ENCODE measurements at places on chromosomes 7 and 10. TPM values are rescaled to one million over a fixed set of nuclear protein-coding genes. Genes with fewer than 3 reads are reported as not detected.

DNA sequence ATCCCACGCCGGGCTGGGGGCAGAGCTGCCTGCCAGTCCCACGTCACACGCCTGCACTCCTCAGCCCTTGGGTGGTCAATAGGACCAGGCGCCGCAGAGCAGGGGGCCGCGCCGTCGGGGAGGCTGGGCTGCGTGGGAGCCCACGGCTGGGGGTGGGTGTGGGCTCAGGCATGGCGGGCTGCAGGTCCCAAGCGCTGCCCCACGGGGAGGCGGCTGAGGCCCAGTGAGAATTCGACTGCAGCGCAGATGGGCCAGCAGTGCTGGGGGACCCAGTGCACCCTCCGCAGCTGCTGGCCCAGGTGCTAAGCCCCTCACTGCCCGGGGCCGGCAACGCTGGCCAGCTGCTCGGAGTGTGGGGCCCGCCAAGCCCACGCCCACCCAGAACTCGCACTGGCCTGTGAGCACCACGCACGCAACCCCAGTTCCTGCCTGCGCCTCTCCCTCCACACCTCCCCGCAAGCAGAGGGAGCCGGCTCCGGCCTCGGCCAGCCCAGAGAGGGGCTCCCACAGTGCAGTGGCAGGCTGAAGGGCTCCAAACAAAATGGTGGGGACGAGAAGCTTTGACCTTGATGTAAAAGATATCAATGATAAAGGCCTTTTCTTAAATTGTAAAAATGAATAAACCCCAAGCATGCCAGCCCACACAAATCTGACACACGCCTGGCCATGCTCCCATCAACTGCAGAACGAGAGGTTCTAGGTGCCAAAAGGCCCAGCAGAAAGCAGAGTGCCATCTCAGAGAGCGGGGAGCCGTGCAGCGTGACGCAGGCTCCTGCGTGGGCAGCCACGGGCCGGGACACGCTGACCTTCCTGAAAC is 255.5 kb downstream of the MAD1L1 start:
- H3K27ac ChIP-seq: no peak overlapping the region
- no peak overlapping the region for H3K4me3 ChIP-seq
- DNase-seq: no peak
- H3K27me3 ChIP-seq: no peaks in the 10 kb centered on the region
- no peaks in the 10 kb centered on the region for H3K4me1 ChIP-seq

GRCh38 chr10:52440612-52441285 is 126.7 kb downstream of the DKK1 start:
- H3K36me3 ChIP-seq: no peaks in the 10 kb centered on the region
- H3K27me3 ChIP-seq: no peaks in the 10 kb centered on the region
- peak; percentile 33 for DNase-seq
- H3K27ac ChIP-seq: no peak overlapping the region
- H3K4me1 ChIP-seq: no peaks in the 10 kb centered on the region

GRCh38 chr7:151736403-151736909 is 140.5 kb downstream of the PRKAG2 start:
- no peak overlapping the region for H3K27ac ChIP-seq
- no peak for DNase-seq
- H3K4me3 ChIP-seq: peak overlapping the region; percentile 36

The DDC gene
- total RNA-seq: not detected

GRCh38 chr7:47513741-47514241 is 68.1 kb downstream of the TNS3 start:
- H3K27me3 ChIP-seq: no peaks in the 10 kb centered on the region
- no peak for DNase-seq
- H3K36me3 ChIP-seq: peaks cover 9% of the 10 kb centered on the region
- H3K4me3 ChIP-seq: no peak overlapping the region

DNA sequence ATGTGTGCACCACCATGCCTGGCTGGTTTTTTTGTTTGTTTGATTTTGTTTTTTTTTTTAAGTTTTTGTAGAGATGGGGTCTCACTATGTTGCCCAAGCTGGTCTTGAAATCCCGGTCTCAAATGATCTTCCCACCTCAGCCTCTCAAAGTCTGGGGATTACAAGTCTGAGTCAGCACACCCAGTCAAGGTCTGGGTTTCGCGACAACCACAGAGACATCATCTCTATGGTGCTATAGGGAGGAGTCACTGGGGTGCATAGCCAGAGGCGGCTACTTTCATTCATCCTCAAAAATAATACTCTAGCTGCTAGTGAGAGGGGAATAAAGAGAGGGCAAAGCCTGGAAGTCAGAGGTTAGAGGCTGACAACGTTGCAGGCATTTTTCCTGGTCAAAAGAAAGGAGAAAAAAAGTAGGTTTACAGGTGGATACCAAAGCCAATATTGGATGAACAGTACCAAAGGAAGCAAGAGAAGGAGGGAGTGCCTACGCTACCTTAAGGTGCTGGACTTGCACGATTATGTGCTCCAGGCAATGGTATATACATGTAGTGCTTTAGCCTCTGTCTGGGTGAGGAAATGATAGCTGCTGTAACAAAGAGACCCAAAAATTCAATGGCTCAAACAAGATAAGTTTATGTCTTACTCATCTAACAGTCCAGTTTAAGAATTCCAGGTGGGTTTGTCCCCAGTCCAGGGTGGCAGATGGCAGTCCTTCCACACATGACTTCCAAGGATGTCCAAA is 178.3 kb downstream of the SKIDA1 start:
- H3K27ac ChIP-seq: no peak overlapping the region
- no peaks in the 10 kb centered on the region for H3K4me1 ChIP-seq
- no peak for DNase-seq
- no peak overlapping the region for H3K4me3 ChIP-seq
- H3K36me3 ChIP-seq: no peaks in the 10 kb centered on the region
- no peaks in the 10 kb centered on the region for H3K27me3 ChIP-seq

DNA sequence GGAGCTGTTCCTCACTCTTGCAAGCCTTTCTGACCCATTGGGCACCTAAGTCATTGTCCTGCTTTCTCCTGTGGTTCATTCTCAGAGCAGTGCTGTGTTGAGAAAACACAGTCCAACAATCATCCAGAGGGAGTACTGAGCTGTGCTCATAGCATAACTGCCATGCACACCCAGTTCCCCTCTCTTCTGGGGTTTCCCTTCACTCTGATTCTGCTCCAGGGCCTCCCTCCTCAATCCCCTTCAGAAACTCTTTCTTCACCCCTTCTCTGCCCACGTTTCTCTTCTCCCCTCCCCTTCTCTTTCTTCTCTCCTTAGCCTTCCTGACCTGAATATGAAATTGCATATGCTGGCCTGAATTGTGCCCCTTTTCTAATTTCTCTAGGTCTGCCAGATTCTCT is 155.8 kb downstream of the AOAH start:
- peak overlapping the region; percentile 54 for H3K27ac ChIP-seq
- H3K4me1 ChIP-seq: peaks cover 12% of the 10 kb centered on the region

The MMP21 gene
- not detected for total RNA-seq

DNA sequence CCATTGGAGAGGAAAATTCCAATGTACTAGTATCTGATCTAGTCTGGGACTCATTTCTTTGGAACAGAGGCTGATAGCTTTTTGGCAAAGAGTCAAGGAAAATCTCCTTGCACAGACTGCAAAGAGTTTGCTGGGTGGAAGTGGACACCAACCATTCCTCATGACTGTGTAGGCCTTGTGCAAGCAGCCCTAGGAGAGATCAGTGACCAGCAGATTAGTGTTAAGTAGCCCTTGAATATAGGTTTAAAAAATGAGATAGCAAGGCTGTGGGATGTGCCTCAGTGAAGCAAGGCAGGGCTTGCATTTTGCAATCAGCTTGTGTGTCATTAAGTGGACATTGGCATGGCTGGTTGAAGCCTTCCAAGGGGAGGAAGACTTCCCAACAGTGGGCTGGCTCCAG is 341.6 kb downstream of the PLXNA4 start:
- peaks cover 6% of the 10 kb centered on the region for H3K4me1 ChIP-seq
- no peak overlapping the region for H3K4me3 ChIP-seq
- no peaks in the 10 kb centered on the region for H3K27me3 ChIP-seq
- no peak for DNase-seq

The TMEM273 gene
- total RNA-seq: not detected

The EN2 gene
- total RNA-seq: 0.15 TPM

GRCh38 chr7:90669492-90669891 is 73.4 kb downstream of the CDK14 start:
- no peak overlapping the region for H3K4me3 ChIP-seq
- H3K27me3 ChIP-seq: no peaks in the 10 kb centered on the region
- no peak overlapping the region for H3K27ac ChIP-seq
- no peaks in the 10 kb centered on the region for H3K4me1 ChIP-seq

GRCh38 chr10:112913661-112914287 is 36.3 kb upstream of the TCF7L2 start:
- peaks cover 24% of the 10 kb centered on the region for H3K27me3 ChIP-seq
- H3K27ac ChIP-seq: no peak overlapping the region
- H3K36me3 ChIP-seq: no peaks in the 10 kb centered on the region
- no peak overlapping the region for H3K4me3 ChIP-seq

The OR9A2 gene
- not detected for total RNA-seq

- no peak overlapping the region for H3K27ac ChIP-seq
- no peaks in the 10 kb centered on the region for H3K36me3 ChIP-seq
- H3K4me3 ChIP-seq: no peak overlapping the region
- no peaks in the 10 kb centered on the region for H3K27me3 ChIP-seq
Measured at GRCh38 chr10:92208736-92209135, 82.1 kb downstream of the CPEB3 start.

The ANKRD61 gene
- not detected for total RNA-seq

The MYL10 gene
- total RNA-seq: 0.50 TPM

DNA sequence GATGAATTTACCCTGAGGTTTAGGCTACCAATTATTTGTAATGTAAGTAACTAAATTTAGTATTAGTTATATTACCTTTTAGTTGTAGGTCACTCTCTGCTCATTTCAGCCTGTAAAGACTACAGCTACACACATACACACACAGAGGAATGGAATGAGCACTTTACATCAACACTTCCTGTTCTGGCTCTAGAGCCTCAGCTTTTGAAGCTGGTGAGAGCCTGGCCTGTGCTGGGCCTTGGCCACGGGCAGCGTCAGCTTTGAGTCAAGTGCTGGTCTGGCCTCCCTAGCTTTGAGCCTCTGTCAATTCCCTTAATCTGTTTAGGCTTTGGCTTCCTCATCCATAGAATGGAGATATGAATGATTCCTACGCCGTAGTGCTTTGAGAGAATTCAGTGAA is 141.7 kb downstream of the EGFR start:
- no peaks in the 10 kb centered on the region for H3K4me1 ChIP-seq
- no peaks in the 10 kb centered on the region for H3K36me3 ChIP-seq
- H3K27me3 ChIP-seq: no peaks in the 10 kb centered on the region

The OGDHL gene
- 21.9 TPM for total RNA-seq

The TUBAL3 gene
- total RNA-seq: not detected

GRCh38 chr10:6231730-6232129 is 29.0 kb downstream of the PFKFB3 start:
- no peaks in the 10 kb centered on the region for H3K27me3 ChIP-seq
- H3K4me1 ChIP-seq: no peaks in the 10 kb centered on the region
- DNase-seq: no peak
- no peak overlapping the region for H3K4me3 ChIP-seq
- peaks cover 35% of the 10 kb centered on the region for H3K36me3 ChIP-seq

- peaks cover 35% of the 10 kb centered on the region for H3K4me1 ChIP-seq
- H3K27ac ChIP-seq: no peak overlapping the region
- H3K4me3 ChIP-seq: no peak overlapping the region
- no peak for DNase-seq
Measured at GRCh38 chr7:127899411-127899810, 131.8 kb downstream of the LRRC4 start.

DNA sequence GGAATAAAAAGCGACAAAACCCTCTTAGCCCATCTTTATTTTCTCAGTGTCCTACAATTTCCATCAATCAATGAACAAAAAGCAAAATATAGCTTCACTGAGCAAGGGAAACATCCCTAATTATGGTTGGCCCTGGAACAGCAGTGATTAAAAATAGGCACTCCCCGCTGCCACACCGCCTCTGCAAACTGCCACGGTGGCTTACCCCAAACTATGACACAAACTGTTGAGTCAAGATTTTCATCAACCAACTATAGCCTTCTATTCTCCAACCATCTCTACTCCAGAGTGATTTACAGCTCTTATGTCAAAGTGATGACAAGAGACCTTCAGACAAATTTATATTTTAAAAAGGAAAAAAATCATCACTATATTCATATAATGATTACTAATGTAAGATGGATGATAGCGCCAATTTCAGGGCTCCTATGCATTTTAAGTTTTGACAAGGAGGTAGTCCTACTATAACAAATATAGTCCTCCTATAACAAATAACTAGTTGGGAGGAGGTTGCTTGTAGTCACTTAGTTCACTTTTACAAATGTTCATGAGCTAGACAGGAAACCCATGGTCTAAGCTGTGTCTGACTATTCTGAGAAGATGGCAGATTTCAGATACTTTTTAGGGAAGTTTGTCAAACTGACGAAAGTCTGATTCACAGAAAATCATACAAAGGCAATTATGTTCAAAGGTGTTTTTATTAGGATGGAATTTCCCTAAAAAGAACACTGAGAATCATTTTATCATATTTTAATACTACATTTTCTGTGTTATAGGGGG is 26.3 kb downstream of the DENND11 start:
- peaks cover 34% of the 10 kb centered on the region for H3K36me3 ChIP-seq
- no peaks in the 10 kb centered on the region for H3K27me3 ChIP-seq
- no peak overlapping the region for H3K4me3 ChIP-seq
- peaks cover 5% of the 10 kb centered on the region for H3K4me1 ChIP-seq

DNA sequence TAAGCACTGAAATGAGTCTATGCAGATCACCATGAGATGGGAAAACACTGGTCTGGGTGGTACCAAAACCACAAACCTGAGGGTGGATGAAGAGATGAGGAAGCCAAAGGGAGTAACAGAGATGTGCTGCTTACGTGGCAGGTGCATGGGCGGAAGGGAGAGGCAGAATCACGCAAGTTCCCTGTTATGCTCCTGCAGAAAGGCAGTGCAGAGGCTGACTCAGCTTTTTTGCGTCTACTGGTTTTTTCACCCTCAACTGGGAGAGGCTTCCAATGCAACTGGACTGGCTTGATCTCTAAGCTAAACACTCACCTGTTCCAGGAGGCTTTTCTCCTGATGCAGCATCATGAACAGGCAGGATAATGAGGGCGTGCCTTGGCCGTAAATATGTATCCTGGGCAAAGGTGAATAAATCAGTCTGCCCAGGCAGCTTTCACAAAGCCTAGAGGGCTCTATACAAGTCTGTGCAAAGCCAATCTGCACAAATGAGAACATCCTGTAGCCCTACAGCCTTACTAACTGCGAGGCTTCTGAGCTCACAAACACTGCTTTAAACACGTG is 95.4 kb upstream of the AFAP1L2 start:
- no peak overlapping the region for H3K27ac ChIP-seq
- H3K4me1 ChIP-seq: no peaks in the 10 kb centered on the region
- no peak overlapping the region for H3K4me3 ChIP-seq
- DNase-seq: no peak
- peaks cover 3% of the 10 kb centered on the region for H3K36me3 ChIP-seq
